A673 (cell line): ENCODE measurements at places on chromosomes 12 and 14. TPM values are rescaled to one million over a fixed set of nuclear protein-coding genes. Genes with fewer than 3 reads are reported as not detected.

GRCh38 chr14:99280066-99280731, 8.2 kb upstream of the BCL11B start:
- no peak for DNase-seq

- DNase-seq, result no peak
Measured at GRCh38 chr14:33796356-33796755, 154.5 kb downstream of the EGLN3 start.

DNA sequence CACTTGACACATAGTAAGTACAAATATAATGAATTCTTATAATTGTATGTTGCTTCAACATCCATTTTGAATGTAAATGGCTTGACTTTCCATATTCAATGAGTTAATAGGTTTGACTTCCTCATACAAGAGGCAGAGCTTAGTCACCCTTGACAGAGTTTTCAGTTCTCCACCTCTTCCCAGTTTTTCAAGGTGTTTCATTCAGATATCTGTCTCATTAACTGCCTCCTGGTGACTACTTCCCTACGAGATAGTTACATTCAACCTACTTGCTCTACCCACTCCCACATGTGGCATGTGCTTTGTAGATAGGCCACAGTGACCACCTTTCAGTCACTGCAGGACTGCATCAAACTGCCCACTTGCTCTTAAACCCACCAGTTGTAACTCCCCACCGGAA, 60.0 kb downstream of the MYF5 start:
- no peak for DNase-seq

Gene SLC25A47
- total RNA-seq, result not detected in 2 replicates

DNA sequence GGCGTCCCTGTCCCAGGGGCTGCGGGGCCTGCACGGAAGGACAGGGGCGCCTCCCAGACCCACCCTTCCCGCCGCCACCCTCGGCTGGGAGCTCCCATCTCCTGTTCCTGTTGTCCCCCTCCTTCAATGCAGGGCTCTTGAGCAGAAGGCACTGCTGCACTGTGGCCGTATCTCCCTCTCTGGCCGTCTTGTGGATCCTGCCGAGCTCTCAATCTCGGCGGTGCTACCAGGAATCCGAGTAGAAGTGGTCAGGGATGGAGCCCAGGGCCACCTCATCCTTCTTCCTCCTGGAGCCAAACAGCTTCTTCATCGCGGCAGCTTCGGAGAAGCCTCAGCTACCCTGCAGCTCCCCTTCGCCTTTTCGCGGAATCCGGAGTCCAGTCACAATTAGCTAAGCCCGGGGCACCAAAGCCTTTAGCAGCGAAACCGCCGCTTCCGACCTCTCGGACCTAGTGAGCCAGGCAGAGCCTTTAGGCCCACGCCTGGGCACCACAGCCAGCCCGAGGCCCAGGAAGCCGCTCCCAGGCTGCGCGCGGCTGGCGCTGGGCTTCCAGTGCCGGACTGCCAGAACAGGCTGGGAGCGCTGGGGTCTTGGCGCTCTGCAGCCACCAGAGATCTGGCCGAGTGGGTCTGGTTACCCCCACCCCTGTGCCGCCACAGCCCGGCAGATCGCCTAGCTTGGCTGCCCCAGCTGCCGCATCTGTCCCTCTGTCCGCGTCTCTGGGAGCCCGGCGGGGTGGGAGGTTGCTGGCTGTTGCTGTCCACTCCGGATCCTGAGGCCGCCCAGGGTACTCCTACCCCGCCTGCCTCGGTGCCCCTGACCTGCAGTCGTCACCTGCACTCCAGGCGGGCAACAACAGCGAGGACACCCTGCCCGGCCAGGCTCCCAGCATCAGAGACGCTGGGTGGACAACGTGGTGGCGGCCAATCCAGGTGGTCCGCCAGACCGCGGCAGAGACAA, 69.1 kb downstream of the ASCL4 start:
- no peak for DNase-seq

Gene HCAR1
- 1.9 and 2.0 TPM in 2 replicates for total RNA-seq

- DNase-seq, result no peak
Measured at GRCh38 chr12:132323171-132324010, 6.0 kb downstream of the GALNT9 start.

- DNase-seq, result no peak
Measured at GRCh38 chr12:47980197-47980596, 16.8 kb downstream of the TMEM106C start.

DNA sequence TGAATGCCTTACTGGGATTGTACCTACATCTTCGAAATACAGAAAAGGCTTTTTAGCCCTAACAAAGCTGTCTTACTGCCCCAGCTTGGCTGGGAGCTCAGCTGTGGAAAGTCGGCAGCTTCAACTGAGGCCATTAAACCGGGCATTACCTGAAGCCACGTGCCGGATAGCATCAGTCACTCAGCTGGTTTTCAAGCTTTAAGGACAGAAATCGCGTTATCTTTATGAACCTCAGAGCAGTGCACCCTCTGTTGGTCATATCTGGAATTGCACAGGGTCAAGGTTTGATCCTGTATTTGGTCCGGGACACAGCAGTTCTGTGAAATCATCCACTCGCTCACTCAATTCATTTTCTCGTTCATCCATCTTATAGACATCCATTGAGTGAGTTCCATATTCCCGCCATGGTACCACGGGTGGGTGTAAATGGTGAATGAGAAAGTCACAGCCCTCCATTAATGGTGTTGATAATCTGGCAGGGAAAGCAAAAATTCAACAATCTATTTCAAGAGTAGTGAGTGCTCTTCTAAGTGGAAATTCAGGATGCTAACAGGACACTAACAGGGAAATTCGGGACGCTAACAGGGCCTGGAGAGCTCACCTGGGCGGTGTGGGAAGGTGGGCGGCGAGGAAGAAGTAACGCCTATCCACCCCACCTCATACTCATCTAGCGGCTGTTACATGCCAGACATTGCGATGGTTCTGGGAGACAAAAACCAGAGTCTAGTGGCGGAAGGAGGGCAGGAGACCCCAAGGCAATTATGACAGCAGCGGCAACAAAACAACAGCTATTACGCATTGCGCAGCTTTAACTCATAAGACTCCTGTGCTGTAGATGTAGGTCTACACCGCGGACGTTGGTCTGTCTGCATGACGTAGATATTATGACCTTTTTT, 60.6 kb upstream of the TCL1A start:
- DNase-seq, result peak; percentile 66

GRCh38 chr12:94762943-94763342, 112.6 kb upstream of the TMCC3 start:
- DNase-seq, result no peak

GRCh38 chr12:85155791-85156190, 119.6 kb downstream of the LRRIQ1 start:
- peak; percentile 81 for DNase-seq

- DNase-seq, result no peak
Measured at GRCh38 chr14:54133896-54134295, 177.3 kb upstream of the BMP4 start.

GRCh38 chr12:42921741-42922504, 332.4 kb upstream of the PRICKLE1 start:
- no peak for DNase-seq

DNA sequence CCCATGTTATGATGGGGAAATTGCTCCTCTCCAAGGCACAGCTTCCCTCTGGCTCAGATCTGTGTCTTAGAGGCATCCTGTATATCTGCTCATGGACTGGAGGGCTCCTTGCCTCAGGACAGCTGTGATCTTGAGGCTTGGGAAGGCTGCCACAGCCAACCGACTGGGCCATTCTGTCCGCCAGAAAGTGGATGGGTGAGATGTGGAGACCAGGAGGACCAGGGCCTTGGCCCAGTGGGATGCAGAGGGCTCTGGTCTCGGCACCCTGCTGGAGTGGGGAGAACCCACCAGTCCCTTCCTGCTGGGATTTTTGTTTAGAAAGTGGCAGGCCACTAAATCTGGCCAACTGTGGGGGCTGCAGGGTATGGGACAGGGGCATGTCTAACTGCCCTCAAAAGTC, 148.6 kb downstream of the CALM1 start:
- DNase-seq, result no peak

Gene PDE3A
- total RNA-seq, result 0.61 and 0.80 TPM in 2 replicates

DNA sequence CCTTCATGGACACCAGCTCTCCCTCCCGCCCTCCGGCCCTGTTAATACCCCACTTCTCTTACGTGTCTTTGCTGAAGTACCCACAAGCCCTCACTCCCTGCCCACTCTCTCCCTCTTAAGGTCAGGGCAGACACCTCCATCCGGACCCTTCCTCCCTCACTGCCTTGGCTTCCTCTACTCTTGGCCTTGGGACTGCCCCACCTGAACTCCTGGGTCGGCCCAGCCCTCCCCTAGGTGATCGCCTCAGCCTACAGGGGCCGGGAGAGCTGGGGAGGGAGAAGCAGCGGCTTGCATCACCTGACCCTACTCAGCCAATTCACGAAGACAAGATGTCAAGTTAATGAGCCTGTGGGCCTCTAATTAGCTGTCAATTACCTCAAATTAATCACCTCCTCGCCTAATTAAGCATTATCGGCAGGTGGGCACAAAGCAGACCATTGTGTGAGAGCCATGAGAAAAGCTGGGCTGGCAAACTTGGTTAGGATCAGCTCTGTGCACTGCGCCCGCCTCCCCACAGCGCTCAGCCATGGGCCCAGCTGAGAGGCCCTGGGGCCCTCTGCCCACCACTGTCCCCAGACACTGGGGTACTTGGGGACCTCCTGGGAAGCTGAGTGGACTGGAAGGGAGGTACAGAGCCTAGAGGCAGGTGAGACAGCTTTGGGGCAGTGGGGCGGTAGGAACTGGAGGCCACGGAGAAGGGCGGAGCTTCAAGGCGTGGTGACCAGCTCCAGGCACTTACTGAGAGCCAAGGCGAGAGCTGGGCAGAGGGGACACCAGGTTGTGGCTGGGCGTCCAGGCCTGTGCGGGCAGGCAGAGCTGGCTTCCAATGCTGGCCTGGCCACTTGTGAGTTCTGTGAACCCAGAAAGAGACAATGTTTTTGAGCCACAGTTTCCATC, 25.1 kb upstream of the VSX2 start:
- DNase-seq, result no peak

Gene ANGEL1
- total RNA-seq, result 19.8 and 19.9 TPM in 2 replicates
